ENCODE measurements at places on chromosomes 3 and 15.

- no peak for DNase-seq
Observed at GRCh38 chr15:62760538-62760937, 282.0 kb upstream of the TPM1 start.

GRCh38 chr3:73465926-73466325, 158.8 kb downstream of the PDZRN3 start:
- no peak for DNase-seq

DNA sequence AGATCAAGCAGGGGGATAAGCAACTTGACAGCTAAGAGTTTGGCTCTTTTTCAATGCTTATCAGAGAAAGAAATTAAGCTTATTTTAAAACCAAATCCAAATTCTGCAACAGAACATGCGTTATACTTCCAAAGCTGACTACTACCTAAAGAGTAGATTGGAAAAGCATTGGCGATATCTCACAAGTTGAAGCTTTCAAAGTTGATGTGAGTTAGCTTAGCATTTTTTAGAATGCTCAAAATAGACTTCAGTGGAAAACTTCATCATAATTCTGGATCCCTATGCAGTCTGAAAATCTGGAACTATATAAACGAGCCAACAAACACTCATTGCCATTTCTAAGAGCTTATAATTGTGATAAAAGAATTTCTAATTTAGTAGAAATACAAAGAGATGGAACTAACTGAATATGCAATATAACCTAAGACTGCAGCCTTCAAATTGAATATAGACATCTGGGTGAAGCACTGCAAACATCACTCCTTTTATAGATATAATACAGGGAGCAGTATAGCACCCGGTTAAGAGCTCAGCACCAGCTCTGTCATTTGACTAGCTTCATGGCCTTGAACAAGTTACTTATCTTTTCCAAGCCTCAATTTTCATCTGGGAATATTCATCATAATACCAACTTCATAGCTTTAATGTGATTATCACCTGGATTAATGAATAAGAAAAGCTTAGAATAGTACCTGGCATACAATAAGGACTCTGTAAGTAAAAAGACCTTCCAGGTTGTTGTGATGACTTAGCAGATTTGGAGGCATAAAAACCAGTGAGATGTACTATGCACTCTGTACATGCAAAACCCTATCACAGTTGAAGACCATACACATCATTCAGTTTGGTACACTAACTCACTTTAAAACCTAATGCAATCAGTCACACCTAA, 242.7 kb upstream of the TTC14 start:
- no peak for DNase-seq

DNA sequence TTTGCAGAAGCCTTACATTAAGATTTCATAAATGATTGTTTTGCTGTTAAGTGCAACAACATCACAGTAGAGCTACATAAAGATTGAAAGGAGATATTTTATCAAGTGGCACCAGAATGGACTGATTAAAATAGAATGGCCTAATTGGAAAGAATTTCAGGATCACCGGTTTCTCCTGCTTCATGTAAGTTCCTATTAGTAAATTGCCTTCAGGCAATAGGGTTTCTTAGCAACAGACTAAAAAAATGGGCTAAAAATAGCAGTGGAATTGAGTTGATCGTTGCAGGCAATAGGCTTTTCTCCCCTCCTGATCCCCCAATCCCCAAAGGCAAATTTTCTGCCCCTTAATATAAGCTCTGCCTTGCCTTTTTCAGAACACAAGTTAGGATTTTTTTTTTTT, 917 bp downstream of the LNP1 start:
- peak; percentile 19 for DNase-seq

GRCh38 chr3:132843851-132844553, 121.8 kb upstream of the NPHP3 start:
- no peak for DNase-seq

DNA sequence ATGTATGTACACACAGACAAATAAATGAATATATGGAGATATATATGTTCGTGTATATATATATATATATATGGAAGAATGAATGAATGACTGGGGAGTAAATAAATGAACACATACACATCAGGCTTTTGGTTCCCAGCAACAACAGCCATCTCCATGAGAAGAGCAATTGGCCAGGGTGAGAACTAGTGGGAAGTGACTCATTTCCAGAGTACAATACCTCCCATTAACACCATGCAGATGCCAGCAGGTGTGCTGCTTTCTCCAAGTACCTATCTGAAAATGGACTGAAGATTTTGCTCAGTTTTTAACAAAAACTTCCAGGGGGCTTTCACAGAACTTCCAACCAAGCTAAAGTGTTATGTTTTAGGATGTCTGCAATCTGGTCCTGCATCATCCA, 179.8 kb upstream of the SLC2A2 start:
- DNase-seq: no peak

- DNase-seq: no peak
Observed at GRCh38 chr15:39181056-39181747, 399.7 kb upstream of the THBS1 start.

Data from RCC 7860 (cell line).